ENCODE measurements at places on chromosomes 5 and 9.

DNA sequence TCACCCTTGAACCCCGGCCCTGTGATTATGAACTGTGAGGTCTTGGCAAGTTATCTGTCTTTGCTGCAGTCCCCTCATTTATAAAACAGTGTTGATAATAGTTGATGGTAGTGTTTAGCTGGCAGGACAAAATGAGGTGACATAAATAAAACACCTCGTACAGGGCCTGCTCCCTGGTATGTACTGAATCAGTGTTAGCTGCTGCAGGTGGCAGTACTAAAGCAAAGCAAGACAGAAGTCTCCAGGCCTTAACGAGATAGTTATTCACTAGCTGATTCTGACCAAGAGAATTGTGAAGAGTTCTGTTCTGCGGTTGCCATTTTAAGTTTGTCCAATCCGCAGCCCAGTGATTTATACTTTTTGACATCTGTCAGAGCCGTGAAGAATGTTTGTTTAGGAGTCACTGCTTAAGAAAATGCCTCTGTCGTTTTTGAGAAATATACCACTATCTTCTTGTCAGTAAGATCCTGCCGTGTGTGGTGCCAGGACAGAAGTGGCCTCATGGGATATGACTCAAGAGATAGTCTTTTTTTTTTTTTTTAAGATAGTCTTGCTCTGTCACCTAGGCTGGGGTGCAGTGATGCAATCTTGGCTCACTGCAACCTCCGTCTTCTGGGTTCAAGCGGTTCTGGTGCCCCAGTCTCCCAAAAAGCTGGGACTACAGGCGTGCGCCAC lies 75.9 kb downstream of the KDM4C start:
- no peak for DNase-seq

DNA sequence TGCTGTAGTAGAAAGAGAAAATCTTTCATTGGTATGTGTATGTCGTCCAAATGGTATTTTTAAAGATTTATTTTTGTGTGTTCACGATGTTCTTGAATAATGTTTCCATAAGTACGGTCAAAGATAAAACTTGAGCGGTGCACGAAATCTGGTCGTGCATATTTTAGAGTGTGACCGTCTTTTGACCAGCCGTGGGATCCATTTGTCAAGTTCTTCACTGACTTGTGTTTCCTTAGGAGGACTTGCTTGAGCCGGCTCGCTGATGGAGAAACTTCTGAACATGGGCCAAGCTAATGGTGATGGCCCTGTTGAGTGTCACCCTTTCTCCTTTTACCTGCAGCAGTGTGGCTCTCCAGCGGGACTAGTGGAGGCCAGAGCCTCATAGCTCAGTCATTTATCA lies 11.1 kb upstream of the STC2 start:
- DNase-seq = no peak

- DNase-seq = no peak
Observed at GRCh38 chr5:148147415-148147814, 20.9 kb upstream of the SPINK14 start.

DNA sequence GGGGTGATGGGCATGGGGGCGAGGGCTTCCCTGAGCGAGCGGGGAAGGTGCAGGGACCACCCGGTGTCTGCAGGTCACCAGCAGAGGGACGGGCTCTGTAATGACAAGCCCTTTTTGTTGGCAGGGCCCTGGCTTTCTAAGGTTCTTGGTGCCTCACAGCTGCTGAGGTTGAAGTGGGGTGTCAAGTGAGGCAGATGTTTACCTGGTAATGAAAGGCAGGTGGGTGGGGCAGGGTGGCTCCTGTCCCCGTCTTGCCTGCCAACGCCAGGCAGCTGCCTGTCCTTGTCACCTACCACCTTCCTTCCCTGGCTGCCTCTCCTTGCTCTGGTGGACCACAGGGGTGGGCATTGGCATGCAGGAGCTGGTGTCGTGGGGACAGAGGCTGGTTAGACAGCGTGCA lies 41.0 kb upstream of the SEMA4D start:
- no peak for DNase-seq

GRCh38 chr5:167992868-167993267 lies 298.6 kb upstream of the WWC1 start:
- DNase-seq = no peak

Measured in left lobe of liver (tissue), 2 donors.